ENCODE measurements at places on chromosomes 1 and 21.

- no peak for DNase-seq
These were observed 7.5 kb downstream of the FHAD1 start for GRCh38 chr1:15254559-15254958.

DNA sequence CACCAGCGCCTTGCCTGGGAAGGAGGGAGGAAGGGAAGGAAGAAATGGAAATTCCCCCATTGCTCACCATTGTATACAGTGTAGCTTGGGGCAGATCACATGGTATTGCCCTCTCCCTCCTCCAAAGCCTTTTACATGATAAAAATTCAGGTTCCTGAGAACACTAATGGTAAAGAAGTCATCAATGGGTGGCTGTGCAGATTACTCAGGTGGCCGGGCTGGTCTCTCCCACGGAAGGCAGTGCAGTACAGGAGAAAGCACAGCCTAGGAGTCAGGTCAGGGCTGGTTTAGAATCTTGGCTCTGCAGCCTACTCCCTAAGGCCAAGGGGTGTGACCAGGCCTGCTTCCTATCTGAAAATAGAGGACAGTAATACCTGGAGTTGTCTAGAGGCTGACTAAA is 107.9 kb downstream of the SUSD4 start:
- no peak for DNase-seq

DNA sequence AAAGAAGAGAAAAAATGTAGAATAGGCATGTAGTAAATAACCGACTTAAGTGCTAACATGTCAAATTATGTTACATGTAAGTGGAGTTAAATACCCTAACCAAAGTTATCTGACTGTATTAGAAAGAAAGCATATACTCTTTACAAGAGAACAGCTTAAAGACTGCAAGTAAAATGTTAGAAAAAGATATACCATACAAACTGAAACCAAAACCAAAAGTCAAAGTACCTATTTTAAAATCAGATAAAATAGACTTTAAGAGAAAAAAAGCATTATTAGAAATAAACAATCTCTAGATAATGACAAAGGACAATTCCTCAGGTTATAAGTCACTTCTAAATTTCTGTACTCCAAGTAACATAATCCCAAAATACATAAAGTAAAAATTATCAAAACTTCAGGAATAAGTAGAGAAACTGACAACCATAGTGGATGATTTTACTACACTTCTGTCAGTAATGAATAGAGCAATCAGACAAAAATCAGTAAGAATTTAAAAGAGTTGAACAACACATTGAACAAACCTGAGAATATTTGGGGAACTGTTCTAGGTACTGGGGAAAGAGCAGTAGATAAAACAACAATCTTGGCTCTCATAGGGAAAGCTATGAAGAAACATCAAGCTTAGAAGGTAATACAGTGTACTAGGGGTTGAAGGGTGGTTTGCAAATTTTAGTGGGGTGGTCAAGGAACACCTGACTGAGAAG is 127.3 kb downstream of the TBX19 start:
- DNase-seq, result no peak

DNA sequence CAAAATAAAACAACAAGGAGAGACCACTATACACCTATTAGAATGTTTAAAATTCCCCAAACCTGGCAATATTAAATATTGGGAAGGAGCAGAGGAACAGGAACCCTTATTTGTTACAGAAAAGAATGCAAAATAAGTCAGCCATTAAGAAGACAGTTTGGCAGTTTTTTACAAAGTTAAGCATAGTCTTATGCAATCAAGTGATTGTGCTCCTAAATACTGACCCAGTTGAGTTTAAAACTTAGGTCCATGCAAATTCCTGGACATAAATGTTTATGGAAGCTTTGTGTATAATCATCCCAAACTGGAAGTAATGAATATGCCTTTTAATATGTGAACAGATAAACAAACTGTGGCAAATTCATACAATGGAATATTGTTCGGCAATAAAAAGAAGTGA is 72.9 kb upstream of the RGS4 start:
- no peak for DNase-seq

DNA sequence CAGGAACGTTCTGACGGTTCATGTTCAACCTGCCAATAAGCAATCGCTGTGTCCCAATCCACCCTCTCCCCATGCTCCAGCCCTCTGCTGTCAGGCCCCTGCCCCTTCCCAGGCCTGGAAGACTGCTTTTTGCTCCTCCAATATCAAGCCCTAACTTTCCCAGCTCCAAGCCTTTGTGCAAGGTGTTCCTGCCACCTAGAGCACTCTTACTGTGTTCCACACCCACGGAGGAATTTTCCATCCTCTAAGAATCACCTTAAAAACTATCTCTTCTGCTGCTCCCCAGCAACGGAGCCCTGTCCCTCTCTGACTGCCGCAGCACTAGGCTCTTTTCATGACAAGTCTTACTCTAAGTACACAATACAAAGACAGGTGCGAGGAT is 657.9 kb downstream of the AJAP1 start:
- no peak for DNase-seq

DNA sequence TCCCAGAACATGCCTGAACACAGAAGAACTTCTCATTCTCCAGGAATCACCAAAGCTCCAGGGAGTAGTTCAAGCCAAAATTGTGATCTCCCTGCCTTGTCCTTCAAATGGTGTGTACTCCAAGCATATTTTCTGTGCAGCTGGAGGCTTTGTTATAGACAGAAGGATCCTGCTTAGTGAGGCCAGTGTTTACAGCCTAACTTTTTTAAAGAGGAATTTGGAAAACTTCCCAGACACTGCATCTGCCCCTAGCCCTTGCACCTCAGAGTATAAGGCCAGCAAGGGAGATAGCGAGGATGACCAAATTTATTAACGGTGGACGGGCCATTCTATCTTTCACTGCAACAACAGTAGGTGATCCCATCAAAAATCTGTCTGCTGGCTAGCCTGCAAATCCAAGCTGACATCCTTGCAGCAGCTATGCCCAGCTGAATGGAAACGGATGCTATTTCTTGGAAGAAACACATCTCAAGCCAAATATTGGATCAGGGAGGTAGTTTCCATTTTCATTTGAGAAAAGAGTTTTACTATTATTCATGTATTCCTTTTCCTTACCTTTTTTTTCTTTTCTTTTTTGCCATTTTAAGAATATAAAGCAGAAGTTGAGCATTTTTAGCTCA is 249.8 kb downstream of the USH2A start:
- no peak for DNase-seq

DNA sequence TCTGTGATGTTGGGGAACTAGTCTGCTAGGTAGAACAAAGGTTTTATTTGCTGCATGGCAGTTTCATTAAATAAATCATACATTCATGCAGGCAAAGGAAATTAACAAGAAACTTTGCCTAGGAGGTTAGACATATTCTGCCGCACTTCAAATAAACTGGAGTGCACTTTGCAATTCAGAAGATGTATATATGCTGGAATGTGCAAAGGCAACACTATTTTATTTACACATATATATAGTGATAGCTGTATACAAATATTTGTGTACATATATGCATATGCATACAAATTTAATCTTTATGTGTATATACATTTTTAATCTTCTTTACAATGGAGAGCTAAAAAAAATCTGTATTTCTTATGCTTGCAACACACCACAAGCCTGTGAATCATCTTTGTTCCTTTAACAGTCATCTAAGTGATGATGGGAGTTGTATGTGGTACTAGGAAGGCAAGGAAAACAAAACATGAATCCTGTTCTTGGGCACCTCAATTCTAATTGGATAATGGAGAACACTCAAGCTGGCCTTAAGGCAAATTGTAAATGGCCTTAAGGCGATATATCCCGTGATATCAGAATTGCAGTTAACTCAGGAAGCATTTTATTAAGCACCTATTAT is 605.8 kb upstream of the CAMK1G start:
- DNase-seq, result no peak

- no peak for DNase-seq
These were observed 2.9 kb downstream of the CD1B start for GRCh38 chr1:158328426-158328825.

DNA sequence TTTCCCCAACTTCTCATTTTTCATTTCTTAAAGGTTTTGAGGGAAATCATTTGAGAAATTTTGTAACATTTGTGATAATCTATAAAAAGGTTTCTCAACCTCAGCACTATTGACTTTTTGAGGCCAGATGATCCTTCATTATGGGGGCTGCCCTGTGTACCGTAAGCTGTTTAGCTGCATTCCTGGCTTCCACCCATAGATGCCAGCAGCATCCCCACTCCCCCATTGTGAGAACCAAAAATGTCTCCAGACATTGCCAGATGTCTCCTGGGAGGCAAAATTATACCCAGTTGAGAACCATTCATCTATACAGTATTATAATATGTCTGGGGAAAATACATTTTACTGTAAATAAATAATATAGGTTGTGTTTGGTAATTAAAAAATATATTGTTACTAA is 146.0 kb downstream of the PBX1 start:
- DNase-seq, result no peak

DNA sequence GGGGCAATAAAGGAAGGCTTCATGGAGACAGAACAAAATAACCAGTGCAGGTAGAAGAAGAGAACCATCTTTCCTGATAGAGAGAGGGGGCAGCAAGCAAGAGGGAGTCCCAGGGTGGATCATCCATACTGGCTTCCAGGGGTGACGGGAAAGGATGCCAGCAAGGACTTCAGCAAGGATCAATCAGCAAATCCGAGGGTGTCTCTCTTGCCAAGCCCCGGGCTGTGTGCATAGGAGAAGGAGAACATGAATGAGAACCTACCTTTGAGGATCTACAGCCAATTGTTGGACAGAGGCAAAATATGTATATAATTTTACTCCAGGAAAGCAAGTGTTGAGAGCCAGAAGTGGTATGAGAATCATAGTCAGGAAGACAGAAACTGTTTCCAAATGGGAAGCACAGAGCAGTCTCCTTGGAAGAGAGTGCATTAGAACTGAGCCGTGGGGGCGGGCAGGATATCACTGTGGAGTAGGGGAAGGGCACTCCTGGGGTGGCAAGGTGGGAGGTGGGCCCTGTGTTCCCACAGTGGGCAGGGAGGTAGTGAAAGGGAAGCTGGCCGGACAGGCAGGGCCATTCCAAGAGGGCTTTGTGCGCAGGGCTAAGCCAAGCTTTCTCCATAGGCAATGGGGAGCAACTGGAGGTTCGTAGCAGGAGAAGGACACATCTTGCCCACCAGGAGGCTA is 1.1 kb upstream of the S100A9 start:
- no peak for DNase-seq

DNA sequence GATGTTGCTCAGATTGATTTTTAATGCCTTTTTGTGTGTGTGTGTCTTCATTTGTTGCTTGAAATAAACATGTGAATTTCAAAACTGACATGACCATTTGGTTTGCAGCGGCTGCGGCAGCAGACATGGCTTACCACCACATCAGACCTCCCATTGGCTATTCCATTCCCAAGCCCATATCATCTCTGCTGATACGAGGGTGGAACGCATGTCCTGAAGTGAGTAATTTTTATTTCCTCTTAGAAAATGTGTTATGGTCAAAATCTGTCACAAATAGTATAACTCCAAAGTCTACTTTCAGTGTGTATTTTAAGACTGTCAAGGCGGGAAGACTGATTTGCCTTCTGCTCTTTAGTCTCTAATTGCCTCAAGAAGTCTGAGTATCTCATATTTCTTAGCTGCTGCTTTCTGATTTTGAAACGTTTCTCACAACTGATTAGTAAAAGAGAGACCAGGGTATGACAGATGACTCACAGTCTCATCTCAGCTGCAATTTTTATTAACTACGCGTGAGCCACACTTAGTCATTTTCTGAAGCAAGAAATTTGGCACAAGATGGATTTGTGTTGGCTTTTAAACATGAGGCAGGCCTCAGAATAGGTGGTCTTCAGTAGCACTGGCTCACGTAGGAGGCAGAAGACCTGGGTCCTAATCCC is 49.0 kb downstream of the LRRC53 start:
- DNase-seq, result no peak

DNA sequence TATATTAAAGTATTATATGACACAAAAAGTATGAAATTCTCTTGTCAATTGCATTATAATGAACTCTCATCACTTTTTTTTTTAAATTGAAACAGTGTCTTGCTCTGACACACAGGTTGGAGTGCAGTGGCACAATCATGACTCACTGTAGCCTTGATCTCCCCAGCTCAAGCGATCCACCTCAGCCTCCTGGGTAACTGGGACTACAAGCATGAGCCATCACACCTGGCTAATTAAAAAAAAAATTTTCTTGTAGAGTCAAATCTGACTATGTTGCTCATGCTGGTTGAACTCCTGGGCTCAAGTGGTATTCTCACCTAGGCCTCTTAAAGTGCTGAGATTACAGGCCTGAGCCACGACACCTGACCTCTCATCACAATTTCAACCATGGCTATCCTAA is 259.3 kb downstream of the S1PR1 start:
- DNase-seq, result no peak

DNA sequence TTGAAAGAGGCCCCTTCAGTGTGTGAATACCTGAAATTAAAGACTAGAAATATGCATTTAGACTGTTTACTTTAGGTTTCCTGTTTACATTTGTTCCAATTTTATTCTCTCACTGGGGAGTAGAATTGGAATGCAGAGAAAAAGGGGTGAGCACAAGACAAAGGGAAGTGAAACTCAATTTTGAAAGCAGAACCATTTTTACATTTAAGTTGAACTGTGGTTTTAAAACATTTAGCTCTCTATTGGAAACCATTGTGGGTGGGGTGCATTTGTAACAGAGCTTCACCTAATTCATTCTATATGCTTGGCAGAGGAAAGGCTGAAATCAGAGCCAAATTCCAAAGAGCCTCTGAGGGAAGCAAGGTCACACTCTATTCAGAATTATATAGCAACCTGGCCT is 235.3 kb upstream of the C1orf105 start:
- DNase-seq, result no peak
